Transverse colon (tissue), 4 donors: ENCODE measurements at places on chromosomes 4 and X. TPM values are rescaled to one million over a fixed set of nuclear protein-coding genes. Genes with fewer than 3 reads are reported as not detected.

DNA sequence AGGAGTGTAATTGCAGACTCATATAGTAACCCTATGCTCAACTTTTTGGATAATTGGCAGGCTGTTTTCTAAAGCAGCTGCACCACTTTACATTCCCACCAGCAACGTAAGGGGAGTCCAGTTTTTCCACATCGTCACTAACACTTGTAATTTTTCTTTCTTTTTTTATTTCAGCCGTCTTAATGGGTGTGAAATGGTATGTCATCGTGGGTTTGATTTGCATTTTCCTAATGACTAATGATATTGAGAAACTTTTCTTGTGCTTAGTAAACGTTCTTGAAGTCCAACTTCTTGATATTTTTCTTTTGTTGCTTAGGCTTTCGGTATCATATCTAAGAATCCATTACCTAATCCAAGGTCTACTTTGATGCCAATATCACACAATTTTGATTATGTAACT lies 95.3 kb upstream of the IL1RAPL1 start:
- DNase-seq: no peak

DNA sequence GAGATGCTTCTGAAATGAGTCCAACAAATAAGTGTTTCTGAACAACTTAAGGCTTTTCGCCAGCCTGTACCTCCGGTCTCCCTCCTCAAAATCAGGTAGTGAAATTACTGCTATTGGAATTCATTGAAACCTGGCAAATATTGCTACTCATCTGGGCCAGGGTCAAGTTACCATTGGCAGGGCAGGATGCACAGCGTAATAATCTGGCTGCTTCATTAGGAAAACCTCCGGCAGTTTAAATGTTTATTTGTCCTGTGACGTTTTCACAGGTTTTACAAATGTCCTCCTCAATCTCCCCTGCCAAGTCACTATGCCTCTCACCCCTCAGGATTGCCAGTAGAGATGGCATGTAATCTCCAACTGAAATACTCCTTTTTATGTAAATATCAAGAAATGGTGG lies 92.6 kb upstream of the KDR start:
- no peak for DNase-seq

- DNase-seq: peak; percentile 35
Observed at GRCh38 chrX:50448565-50448964, 22.1 kb downstream of the DGKK start.

- DNase-seq: no peak
Observed at GRCh38 chr4:17701138-17701839, 80.1 kb downstream of the FAM184B start.

DNA sequence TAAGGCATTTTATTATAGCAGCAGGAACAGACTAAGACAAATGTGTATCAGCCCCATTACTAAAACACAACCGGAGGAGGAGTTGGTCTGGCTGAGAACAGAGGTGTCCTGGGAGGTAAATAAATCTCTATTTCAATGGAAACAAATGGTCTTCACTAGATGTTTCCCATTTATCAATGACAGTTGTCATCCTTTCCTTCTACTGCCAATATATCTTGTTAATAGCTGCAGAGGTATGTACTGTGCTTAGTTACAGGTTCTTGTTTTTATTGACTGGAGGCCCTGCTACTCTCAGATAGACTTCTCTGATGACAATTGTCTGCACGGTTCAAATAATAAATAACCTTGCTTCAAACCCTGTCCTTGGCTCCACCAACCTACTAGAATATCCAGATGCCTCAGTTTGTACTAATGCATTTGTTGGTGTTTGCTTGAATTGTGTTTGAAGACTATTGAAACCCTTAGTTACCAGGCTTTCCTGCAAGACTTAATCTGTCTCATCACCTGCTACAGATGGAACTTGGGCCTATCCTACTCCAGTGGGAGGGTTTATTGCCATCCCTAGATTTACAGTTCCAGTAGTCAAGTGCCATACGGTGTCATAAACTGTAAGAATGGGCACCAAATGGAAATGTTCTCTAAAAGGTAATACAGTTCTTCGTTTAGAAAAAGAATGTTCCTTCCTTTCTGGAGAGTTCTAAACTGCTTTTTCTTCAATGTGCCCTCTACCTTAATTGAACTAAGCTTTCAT lies 29.8 kb upstream of the HPGDS start:
- no peak for DNase-seq

DNA sequence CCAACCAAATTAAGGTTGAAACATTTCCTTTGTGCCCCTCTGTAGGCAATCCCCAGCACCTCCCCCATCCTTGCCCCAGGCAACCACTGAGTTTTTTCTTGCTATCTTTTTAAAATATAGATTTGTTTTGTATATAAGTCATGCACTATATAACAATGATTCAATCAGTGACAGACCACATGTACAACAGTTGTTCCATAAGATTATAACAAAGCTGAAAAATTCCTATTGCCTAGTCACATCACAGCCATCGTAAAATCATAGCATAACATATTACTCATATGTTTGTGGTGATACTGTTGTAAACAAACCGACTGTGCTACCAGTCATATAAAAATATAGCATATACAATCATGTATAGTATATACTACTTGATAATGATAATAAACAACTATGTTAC lies 211.9 kb upstream of the NRK start:
- DNase-seq: no peak

DNA sequence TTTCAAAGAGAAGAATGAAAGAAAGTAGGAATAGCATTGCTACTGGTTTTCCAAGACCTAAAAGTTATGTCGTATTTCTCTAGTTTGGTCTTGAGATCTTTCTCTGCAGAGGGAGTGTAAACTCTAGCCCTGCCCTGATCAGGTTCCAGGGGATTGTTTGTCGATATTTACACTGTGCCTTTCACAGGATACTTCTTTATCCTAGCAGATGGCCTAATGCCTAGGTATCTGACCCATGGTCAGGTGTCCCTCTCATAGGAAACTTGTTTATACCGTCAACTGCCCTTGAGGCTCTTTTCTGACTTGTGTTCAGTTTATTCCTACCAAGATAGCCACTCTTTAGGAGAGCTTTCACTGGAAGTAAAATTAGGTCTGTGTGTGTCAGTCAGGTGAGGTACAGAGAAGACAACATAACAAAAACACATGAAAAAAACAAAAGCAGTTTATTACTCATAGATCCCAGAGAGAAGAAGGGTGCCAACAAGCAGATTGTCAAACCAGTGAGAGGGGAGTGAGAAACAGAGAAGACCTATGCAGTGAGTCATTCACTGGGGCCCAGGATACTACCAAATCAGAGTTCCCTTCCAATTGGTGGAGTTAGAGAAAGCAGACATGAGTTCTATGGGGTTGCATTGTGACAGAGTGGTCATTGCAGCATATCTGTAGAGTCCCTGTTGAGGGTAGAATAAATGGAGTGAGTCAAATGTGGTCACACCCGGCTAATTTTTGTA lies 40.6 kb upstream of the THOC2 start:
- no peak for DNase-seq

DNA sequence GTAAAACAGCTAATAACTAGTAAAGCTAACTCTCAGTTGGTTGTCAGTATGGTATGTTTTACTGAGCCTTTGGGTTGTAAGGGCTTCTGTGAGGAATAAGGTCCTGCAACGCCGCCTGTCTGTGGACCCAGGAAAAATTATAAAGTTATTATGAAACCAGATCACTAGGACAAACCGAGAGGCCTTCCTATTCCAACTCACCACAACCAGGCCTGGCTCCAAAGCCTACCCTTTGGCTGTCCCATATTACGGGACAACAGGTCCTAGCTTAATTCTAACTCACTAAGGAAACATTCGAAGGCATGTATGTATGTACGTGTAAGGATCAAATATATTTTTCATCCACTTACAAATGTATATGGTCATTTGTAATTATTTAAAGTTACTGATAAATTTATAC lies 1.4 kb downstream of the ANKRD17 start:
- peak; percentile 85 for DNase-seq

DNA sequence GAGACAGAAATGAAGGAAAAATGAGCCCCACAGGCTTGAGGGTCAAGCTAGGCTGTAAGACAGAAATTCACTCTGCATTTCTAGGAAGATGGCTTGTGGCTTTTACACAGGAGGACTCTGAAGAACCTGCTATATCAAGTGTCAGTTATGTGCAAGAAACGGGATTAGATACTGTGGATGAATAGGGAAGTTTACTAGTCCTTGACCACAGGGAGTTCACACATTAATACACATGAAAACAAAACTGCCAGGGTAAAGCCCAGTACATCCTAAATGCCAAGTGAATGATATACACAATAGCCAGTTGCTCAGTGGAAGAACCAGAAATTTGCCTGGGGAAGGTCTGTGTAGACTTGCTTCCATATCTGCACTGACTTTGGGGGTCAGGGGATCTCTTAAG lies 53.5 kb downstream of the TMEM131L start:
- DNase-seq: no peak

GRCh38 chr4:159035570-159035969 lies 67.3 kb upstream of the RAPGEF2 start:
- no peak for DNase-seq

DNA sequence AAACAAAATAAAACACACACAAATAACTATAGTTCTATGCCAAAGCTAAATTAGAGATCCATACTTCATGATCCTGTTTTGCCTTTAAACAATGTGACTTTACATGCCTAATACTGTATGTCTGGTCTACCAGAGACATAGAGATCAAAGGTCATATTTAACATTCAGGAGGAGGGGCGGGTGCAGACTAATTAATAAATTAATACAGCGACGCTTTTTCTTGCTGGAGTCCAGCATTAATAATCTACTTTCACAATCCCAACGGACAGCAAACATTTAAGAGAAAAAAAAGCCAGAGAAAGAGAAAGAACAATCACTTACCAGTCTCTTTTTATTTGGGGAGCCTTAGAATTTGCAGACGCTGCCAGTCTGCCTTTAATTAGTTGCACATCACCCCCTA lies 509 bp downstream of the CXXC4 start:
- DNase-seq: no peak

DNA sequence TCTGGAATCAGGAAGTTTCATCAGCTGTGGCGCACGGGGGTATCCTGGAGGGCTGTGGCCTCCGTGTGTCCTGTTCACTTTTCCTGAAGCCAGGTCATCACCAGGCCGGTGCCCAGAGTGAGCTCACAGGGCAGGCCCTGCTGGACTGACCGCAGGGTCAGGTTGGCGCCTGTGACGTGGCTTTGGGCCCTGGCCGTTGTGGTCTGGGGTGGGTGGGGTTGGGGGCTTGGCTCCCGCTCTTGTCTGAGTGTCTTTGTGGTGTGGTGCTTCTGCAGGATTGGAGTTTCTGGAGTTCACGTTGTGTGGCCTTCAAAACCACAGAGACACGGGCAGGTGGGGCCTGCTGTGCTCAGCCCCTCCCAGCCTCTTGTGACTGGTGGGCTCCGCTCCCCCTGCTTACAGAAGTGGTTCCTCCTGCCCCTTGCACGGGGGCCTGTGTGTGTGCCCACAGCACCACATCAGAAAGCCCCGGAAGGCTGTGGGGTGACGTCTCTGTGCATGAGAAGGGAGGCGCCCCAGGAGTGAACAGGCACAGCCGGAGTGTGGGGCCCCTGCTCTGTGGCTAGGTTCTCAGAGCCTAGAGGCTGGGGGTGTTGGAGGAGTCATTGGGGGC lies 9.5 kb downstream of the RGS12 start:
- no peak for DNase-seq

DNA sequence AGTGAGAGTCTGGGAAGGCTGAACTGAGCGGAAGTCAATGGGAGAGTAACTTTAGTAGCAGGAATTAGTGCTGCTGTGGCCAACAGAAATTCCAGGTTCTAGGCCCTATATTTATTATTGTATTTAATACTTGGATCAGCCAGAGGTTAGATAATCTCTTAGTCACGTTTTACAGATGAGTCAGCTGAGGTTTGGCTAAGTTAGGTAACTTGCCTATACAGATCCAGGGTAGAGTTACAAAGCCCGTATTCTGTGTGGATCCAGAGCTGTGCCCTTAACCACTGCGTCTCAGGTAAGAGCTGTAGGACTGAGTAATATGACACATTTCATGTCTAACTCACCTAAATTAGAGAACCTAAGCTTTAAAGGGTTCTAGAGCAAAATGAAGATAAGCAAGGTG lies 20.5 kb downstream of the PSMD10 start:
- DNase-seq: no peak

DNA sequence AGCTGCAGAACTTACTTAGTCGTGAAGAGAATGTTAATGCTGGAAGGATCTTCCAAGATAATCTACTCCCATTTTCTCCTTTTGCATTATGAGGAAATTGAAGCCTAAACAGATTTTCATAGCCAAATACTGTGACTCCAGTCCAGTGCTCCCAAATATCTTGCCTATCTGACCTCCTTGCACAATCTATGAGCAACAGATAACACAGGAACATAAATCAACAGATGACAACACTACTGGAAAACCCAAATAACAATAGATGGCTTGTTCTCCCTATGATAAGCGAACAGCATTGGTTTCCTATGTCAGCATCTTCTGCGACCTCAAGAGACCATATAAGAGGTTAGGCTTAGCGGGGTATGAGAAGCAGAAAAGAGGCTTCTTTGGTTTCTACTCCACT lies 88.0 kb downstream of the CORIN start:
- DNase-seq: no peak

- DNase-seq: peak; percentile 4
Observed at GRCh38 chr4:2352171-2352570, 66.3 kb downstream of the ZFYVE28 start.

- DNase-seq: no peak
Observed at GRCh38 chrX:43467608-43468234, 188.4 kb upstream of the MAOA start.

DNA sequence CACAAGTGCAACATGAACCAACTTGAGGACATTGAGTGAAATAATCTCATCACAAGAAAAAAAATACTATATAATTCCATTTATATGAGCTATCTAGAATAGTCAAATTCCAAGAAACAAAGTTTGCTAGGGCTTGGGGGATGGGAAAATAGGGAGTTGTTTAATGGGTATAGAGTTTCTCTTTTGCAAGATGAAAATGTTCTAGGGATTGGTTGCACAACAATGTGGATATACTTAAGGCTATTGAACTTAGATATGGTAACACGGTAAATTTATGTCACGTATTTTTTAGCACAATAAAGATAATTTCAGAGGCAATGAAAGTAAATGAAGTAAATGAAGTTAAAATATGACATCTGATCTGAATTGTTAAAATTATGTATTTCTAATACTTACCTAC lies 7.9 kb downstream of the MFSD8 start:
- DNase-seq: no peak

DNA sequence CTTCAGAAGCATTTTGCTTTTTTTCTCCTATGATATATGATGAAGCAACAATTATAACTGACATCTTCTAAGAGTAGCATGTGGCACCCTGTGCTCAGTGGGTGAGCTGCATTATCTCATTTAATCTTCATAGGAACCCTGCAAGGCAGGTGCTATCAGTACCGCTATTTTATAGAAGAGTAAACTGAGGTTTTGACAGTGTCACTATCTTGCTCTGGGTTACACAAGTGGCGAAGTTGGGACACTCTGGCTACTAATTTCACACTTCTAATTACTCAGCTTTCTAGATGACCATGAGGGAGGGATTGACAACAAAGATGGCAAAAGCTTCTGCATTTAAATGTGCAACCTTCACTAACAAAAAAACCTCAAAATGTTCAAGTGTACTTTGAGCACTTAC lies 76.9 kb upstream of the CAMK2D start:
- DNase-seq: no peak

SNX25 gene
- total RNA-seq: 17.1 TPM

CENPI gene
- total RNA-seq: 1.7 TPM

PNMA6F gene
- total RNA-seq: not detected

TASL gene
- total RNA-seq: 0.27 TPM

RBM47 gene
- 273 TPM for total RNA-seq

GAB3 gene
- 4.0 TPM for total RNA-seq

TMLHE gene
- total RNA-seq: 26.2 TPM

AKAP14 gene
- not detected for total RNA-seq

KLKB1 gene
- 2.0 TPM for total RNA-seq

TCEAL9 gene
- total RNA-seq: 31.3 TPM

C4orf36 gene
- 0.32 TPM for total RNA-seq

ART3 gene
- 0.68 TPM for total RNA-seq

EDA2R gene
- 0.96 TPM for total RNA-seq

SSX3 gene
- not detected for total RNA-seq

PNCK gene
- 7.9 TPM for total RNA-seq
